ENCODE measurements at places on chromosomes 1 and 21.

- DNase-seq, result no peak
Observed at GRCh38 chr1:22295856-22296255, 153.0 kb upstream of the WNT4 start.

DNA sequence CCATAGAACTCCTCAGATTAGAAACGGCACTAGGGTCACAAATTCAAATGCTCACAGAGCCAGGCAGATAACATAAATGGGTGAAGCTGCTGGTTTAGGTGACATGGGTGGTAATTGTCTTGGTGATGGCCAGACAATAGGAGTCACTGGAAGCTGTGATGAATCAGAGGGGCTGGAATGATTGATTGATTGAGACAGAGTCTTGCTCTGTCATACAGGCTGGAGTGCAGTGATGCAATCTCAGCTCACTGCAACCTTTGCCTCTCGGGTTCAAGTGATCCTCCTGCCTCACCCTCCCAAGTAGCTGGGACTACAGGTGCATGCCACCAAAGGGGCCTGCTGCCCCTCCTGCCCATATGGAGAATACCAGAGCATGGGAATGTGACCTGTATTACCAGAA is 63.0 kb downstream of the HIVEP3 start:
- no peak for DNase-seq

GRCh38 chr21:43812139-43812821 is 22.9 kb downstream of the RRP1 start:
- DNase-seq, result no peak

GRCh38 chr1:105793536-105794146 is 1262.8 kb upstream of the PRMT6 start:
- DNase-seq, result no peak

DNA sequence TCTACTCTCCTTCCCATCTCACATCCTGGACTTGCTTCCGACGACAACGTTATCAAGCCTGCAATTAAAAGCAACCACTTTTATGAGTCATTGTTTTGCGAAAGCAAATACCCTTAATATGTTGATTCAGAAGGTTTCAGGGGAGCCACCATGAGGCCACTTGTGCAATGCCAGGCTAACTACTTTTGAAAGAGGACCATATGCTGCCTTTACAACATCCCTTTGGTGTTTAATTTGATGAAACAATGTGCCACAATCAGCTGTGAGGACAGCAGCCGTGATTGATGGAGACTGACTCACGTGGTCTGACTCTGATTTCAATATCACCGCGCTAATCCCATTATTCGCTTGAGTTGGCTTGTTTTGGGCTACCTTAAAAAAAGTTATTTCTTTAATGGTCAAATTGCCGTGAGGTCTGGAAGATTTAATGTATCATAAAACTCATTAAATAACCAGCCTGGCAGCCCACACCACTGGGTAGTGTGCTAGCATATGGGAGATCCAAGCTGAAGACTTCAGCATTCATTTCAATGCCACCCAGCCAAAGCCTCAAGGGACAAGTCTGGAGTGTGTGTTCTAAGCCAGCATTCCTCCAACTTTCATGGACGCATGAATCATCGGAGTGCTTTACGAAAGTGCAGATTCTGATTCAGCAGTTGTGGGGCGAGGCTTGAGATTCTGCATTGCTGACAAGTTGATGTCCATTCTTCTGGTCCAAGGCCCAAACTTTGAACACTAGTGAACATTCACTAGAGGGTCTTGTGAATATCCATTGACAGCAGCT is 73.3 kb upstream of the PAXBP1 start:
- DNase-seq, result no peak

- no peak for DNase-seq
Observed at GRCh38 chr1:208835097-208835463, 590.9 kb upstream of the PLXNA2 start.

GRCh38 chr1:243765676-243766075 is 84.4 kb downstream of the AKT3 start:
- no peak for DNase-seq

DNA sequence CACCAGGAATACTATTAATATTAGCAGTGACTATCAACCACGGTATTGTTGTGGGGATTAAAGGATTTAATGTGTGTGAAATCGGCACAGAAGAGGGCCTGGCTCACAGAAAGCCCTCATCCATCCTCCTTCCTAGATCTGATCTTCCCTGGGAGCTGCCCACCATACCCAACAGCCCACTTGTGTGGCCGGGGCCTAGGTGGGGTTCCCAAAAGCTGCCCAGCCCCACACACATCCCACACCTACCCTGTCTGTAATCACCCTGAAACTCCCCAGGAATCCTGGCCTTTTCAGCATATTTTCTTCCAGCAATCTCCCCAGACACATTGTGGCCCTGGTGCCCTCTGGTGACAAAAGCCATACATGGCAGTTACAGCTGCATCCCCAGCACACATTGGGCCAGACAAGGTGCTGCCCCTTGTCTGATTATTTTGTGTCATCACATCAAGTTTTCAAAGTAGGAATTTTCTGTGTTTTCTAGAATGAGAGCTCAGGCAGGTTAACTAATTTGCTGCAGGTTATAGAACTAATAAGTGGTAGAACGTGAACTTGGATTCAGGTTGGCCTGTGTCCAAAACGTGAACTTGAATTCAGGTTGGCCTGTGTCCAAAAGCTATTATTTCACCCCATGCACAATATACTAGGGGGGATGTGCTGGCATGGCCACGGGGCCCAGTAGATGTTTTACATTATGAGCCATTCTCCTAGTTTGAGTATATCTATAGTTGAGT is 5.3 kb upstream of the SLC6A9 start:
- peak; percentile 36 for DNase-seq

DNA sequence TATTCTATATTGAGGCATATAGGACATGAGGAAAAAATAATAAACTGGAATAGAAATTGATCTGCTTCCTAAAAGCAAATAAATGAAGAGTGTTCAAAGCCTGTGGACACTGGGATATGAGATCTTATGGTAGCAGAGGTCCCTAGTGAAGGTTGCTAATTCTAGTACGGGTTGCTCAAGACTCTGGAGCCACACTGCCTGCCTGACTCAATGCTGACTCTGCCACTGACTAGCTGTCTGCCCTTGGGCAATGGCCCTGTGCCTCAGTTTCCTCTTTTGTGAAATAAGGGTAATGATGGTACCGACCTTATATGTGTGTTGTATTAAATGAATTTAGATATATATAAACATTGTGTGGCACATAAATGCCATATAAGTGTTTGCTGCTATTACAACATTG is 59.0 kb upstream of the C1orf53 start:
- no peak for DNase-seq

- DNase-seq, result no peak
Observed at GRCh38 chr1:241172486-241172885, 184.5 kb downstream of the RGS7 start.

- DNase-seq, result no peak
Observed at GRCh38 chr1:245133995-245134715, 20.6 kb upstream of the KIF26B start.

GRCh38 chr1:183339556-183340167 is 78.5 kb downstream of the NMNAT2 start:
- DNase-seq, result no peak

- no peak for DNase-seq
Observed at GRCh38 chr1:108504447-108504846, 54.3 kb downstream of the NBPF6 start.

- no peak for DNase-seq
Observed at GRCh38 chr1:42133809-42134526, 19.2 kb upstream of the GUCA2B start.

DNA sequence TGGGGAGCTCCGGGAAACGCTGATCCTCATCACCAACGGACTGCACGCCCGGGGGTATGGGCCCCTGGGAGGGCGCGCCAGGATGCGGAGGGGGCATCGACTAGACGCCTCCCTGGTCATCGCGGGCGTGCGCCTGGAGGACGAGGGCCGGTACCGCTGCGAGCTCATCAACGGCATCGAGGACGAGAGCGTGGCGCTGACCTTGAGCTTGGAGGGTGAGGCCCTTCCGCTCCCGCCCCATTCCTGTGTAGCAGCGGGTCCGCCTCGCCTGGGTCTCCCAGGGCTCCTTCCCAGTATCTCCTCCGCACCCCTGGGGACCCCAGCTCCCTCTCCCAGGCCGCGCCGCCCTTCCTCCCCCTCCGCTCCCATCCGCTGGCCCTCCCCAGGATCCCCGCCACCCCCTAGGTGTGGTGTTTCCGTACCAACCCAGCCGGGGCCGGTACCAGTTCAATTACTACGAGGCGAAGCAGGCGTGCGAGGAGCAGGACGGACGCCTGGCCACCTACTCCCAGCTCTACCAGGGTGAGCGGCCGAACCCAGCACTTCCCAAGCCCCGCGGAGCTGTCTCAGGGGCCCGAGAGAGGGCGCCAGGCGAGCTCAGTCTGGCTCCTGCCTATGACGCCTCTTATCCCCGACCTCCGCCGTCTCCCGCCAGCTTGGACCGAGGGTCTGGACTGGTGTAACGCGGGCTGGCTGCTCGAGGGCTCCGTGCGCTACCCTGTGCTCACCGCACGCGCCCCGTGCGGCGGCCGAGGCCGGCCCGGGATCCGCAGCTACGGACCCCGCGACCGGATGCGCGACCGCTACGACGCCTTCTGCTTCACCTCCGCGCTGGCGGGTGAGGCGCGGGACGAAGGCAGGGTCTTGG is 5.0 kb downstream of the HAPLN2 start:
- no peak for DNase-seq

GRCh38 chr1:2020310-2020655 is 1.1 kb downstream of the GABRD start:
- no peak for DNase-seq

GRCh38 chr1:234270093-234270492 is 103.2 kb upstream of the COA6 start:
- DNase-seq, result no peak

DNA sequence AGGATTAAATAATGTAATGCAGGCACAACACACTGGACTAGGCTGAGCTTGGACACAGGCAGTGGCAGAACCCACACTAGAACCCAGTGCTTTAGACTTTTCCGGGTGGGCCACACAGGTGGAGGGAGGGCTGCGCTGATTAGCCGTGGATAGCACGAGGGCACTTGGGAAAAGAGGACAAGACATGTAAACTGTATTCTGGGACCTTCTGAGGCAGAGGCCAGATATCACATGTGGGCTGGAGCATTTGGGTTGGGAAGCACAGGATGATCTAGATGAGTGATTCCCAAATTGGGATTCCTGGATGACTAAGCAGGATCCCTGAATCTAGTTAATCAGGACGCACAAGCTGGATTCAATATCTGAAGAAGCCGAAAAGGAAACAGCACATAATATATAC is 20.3 kb upstream of the A3GALT2 start:
- DNase-seq, result no peak

- no peak for DNase-seq
Observed at GRCh38 chr1:246450611-246451251, 56.3 kb downstream of the SMYD3 start.

DNA sequence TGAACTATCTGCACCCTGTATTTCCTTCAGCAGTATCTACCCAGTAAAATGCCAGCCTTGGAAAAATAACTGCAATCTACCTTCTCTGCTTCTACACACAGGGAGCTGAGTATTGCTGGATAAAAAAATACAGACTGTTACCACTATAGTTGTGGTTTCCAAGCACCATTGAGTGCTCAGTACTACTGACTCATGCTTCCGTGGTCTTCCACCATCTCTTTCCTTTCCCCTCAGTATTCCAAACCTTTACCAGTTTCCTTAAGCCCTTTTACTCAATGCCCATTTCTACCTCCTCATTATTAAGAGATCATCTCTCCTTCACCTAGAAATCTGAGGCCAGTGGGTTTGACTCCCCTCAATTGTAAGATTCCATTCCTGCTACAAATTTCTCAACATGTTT is 23.8 kb downstream of the GLMN start:
- no peak for DNase-seq

DNA sequence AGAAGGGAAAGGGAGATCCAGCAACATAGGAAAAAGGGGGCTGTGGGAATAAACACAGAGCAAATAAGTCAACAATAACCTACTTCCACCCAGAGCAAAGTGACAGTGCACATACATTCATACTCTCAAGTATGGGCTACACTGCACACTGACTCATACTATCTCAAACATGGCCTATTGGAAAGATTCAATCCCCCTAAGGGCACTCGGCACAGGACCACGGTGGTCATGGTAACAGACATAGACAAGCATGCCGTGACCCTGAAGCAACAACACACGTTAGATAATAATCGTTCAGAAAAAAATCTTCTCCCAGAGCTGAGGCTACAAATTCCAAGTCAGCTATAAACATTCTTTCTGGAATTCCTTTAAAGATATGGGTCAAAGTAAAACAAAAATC is 16.8 kb upstream of the JAK1 start:
- DNase-seq, result no peak

DNA sequence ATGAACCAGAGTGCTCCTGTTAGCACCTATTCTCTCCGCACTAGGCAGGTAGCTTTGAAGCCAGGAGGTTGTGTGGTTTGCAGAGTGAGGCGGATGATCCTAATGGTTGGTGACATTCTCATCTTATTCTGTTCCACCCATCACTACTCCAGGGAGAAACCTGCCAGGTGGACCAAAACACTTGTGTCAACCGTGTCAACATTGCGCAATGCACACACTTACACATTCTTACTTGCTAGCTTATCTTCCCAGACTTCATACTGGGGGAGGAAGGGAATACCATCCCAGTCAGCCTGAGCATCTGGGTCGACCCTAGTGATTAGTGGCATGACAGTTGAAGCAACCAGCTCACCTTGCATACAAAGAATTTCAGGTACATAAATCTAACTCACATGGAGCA is 236.9 kb downstream of the RPS6KC1 start:
- DNase-seq, result no peak

All from stimulated activated CD4-positive, alpha-beta T cell treated with anti-CD3 and anti-CD28 coated beads, Interleukin-1b, Interleukin-23, amount 100 ng/mL, for 1 hour (primary cell).